ENCODE measurements at places on chromosomes 5 and 9.

DNA sequence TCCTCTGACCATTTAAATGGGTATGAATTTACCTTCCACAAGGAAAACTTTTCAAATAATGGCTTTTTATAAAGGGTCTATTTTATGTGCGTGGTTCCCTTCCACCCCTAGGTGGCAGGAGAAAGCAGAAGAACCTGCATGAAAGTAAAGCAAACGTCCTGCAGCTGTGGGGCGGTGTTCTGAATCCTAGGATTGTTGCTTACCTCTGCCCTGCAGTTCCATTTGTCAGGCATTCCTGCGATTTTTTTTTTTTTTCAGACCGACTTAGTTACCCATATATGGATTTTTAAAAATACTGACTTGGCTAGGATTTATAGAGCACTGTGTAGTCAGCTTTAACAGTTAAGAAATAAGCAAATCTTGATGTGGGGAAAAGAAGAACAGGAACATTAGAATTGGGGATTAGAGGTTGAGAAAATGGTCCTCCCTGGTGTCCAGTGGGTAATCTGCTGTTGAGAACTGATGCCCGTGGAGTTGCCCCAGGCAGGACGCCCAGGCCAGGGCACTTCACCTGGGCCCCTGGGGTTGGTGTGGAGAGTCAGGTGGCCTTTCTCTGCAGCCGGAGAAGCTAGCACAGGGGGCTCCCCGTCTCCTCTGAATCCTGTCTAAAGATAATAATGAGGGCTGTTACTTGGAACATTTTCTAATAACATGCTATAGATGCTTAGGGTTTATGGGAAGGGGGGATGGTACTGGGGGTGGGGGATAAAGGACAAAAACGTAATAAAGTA lies 30.4 kb upstream of the LTC4S start:
- DNase-seq = peak; percentile 38

DNA sequence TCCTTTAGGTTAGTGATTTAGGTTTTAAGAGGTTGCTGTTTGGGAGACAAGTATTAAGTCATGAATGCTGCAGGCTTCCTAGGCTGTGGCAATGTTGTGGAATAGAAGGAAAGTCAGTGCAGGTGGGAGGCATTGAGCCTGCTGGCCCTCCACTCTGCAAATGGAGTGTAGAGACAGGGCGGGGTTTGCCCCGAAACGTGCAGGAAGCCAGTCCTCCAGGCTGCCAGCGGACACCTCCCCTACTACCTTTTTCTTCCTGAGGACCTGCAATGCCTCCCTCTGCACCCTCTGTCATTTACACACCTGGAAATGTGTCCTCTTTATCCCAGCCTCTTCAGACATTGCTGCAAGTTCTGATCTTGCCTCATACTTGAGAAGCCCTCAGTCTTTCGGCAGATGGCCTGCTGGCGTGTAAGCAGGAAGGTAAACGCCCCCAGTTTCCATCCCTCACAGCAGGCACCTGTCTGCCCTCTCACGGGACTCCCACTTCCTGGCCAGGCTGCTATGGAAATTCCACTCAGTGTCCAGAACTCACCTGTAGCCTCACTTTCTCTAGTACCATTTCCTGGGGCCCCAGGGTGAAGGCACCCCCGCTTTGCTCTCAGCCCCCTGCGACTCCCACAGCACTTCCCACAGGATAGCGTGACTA lies 81.6 kb upstream of the BOD1 start:
- DNase-seq = no peak

DNA sequence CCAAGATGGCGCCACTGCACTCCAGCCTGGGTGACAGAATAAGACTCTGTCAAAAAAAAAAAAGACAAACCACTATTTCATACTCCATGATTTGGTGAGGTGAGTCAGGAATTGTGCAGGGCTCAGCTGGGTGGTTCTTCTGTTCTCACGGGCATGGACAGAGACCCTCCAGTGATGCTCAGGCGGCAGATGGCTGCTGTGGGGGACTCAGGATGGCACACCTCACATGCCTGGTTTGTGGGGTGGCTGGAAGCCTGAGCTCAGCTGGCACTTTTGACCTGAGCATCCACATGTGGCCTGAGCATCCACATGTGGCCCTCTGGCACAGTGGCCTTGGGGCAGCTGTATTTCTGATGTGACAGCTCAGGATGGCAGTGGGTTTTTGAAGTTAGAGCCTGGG lies 217.2 kb downstream of the IRX2 start:
- no peak for DNase-seq

DNA sequence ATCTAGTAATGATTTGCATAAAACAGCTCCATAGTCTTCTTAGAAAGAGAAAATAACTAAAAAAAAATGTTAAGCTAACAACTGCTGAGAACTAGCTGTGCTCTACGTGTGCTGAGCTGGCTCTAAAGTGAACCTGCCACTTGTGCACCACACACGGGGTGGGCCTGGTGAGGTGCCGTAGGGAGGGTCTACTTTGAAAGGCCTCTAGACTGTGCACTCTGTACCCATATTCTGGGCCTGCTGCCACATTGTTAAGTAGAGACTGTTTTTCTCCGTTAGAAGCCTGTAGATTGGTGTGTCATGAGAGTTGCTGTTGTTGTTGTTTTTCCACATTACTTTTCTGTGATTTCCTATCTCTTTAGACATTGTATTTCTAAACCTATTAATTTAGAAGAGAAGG lies 93.9 kb downstream of the CD180 start:
- DNase-seq = no peak

DNA sequence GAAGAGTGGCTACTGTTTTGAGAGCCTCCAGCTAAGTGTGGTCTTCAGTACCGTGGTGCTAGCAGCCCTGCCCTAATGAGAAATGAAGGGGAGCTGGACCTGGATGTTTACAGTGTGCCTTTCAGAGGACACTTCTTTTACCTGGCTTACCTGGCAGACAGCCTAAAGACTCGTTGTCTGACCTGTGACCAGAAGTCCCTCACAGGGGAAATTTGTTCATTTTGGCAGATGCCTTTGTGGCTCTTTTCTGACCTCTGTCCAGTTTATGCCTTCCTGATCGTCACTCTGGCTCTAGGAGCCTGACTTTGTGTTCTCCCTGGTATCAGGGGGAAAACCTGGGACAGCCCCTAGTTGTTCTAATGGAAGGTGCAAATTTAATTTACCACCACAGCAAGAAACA lies 475.1 kb downstream of the DMRTA1 start:
- no peak for DNase-seq

DNA sequence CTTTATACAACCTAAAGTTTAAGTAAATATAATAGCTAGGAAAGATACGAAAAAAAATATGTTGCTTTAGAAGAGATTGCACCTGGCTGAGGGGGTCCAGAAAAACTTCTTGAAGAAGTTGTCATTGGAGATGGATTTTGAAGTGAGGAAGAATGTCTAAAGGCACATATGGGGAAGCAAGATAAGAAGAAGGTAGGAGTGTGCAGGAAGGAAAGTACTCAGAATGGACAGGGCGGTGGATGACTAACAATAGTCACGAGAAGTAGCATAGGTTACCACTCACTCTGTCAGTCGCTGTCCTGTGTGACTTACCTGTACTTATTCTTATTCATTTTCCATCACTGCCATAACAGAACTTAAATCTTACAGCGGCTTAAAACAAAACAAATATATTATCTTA lies 251.6 kb downstream of the GRIA1 start:
- DNase-seq = no peak

GRCh38 chr5:93272108-93272507 lies 308.9 kb downstream of the NR2F1-AS1 start:
- DNase-seq = no peak

All from T-cell (primary cell).